ENCODE measurements at places on chromosomes 13 and 19.

DNA sequence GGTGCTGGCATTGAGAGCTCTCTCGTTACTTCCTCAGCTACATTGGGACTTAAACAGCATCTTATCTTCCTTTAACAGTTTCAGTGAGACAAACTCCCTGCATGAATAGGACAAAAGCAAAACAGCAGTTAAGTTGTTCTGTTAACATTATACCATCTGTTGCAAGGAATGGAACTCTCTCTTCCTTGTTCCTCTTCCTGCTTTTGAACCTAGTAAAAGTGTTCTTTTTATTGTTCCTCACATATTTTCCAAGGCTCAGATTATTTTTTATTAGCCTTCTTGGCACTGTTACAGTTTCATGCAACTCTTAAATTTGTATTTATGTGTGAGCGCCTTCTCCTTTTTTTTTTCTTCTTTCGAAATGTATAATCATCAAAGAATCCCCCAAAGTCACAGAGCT, 202.6 kb upstream of the UFM1 start:
- DNase-seq, result no peak

GRCh38 chr19:53772943-53773342, 51.2 kb downstream of the NLRP12 start:
- DNase-seq, result peak; percentile 41

DNA sequence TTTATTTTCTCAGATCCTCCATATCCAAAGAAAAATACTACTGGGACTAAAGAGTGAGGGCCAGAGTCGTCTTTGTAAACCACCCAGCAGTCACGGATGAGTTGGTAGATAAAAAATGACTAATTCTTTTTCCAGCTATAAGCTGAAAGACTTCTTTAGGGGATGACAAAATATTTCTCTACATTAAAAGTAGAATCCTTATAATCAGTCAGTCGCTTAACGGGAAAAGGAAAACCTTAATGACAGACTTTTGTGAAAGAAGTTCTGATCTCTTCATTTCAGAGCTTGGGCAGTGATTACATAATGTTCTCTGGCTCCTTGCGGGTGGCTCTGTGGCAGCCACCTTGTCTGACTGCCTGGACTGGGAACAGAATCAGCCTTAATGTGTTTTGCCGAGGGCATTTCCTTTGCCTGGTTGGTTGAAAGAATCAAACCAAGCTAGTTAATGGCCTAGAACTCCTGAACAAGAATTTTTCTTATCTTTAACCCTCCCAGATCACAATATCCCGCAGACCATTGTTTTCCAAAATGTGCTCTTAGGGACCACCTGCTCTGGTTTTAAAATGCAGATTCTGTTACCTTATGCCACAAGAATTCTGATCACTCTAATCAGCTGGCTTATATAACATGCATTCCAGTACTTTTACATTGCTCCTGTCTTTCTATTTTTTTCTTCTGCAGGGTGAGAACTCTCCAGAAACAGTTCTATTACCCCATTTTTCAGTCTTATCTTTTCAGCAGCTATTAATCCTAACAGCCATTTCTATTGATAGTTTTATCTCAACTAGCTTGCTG, 2.5 kb downstream of the ITM2B start:
- DNase-seq, result peak; percentile 32

DNA sequence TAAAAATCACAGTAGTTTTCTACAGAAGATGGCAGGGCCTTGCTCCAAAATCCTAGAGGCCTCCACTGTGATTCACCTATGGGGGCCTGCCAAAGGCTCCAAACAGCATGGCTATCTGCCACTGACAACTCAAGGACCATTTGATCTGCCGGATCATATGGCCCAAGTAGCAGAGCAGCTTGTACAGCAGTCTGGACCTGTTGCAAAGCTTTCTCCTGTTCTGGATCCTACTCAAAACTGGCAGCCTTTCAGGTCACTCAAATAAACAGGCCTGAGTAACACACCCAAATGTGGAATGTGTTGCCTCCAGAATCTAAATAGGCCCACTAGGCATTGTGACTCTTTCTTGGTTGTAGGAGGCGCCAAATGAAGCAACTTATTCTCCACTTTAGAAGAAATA, 1049.3 kb downstream of the PCDH9 start:
- no peak for DNase-seq

DNA sequence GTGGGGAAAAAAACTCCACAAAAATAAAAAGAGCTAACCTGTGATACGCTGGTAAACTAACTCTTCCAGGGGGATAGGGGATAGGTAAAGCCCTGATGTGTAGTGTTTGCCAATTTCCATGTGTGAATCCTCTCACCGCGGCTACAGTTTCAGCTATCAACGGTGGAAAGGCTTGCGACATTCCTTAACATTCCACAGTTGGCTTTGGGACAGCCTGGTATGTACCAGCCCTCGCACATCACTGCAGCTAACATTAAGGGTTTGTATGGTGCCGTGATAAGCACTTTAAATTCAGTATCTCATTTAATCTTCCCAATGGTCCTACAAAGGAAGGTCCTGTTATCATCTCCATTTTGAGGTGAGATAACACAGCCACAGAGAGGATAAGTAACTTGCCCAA, 112.4 kb downstream of the KATNAL1 start:
- no peak for DNase-seq

DNA sequence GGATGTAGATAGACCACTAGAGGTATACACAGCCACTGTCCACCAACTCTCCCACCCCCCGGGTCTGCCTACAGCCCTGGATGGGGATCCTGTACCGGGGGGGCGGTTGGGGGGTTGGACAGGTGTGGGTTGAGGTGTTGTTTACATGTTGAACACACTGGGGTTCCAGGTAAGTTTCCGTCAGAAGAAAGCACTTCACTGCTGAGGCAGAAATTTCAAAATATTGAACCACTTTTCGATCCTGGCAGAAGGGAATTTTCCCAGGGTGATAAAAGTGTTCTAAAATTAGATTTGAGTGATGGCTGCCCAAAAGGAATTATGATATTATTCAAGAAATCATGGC, 6.6 kb upstream of the CEACAM16 start:
- no peak for DNase-seq

GRCh38 chr19:19568802-19569756, 31.0 kb downstream of the CILP2 start:
- DNase-seq, result no peak

DNA sequence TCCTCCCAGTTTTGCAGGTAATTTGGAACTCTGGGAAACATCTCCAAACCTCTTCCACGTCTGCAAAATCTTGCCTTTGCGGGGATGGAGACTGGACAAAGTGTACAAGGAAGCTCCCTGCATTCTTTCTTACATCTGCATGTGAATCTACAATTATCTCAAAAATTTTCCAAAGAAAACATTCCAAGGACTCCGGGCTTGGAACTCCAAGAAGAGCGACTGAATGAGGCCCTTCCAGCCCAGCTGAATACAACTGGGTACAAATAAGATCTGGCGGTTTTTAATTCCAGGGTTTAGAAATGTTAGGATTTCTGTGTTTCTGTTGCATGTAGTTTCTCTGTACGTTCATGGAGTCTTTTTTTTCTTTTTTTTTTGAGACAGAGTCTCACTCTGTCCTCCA, 28.5 kb downstream of the EXOC3L2 start:
- DNase-seq, result no peak

- DNase-seq, result no peak
Measured at GRCh38 chr19:53131085-53131590, 1.6 kb downstream of the ZNF415 start.

- DNase-seq, result no peak
Measured at GRCh38 chr13:114241918-114242317, 7.2 kb downstream of the CDC16 start.

- no peak for DNase-seq
Measured at GRCh38 chr13:101399365-101399764, 16.9 kb downstream of the NALCN start.

- DNase-seq, result no peak
Measured at GRCh38 chr13:73286942-73287620, 228.3 kb downstream of the KLF5 start.

DNA sequence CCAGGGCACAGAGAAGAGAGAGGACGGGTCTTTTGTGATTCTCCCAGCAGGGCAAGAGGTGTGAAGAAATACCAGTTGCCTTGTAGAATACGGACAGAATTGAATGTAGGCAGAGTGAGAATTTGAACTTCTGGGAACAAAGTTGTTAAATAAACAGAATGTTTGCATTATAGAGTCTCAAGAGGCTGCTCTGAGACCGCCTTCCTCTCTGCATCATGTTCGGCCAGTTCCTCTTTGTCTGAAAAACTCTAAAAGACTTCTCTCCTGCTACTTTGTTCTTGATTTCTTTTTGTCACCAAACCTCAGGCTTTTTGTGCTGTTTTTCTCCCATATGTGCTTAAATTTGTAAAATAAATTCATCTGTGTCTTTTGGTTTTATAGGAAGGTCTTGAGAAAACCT, 256.4 kb downstream of the DLEU7 start:
- DNase-seq, result no peak
